ENCODE measurements at places on chromosomes 1 and 21. TPM values are rescaled to one million over a fixed set of nuclear protein-coding genes. Genes with fewer than 3 reads are reported as not detected.

DNA sequence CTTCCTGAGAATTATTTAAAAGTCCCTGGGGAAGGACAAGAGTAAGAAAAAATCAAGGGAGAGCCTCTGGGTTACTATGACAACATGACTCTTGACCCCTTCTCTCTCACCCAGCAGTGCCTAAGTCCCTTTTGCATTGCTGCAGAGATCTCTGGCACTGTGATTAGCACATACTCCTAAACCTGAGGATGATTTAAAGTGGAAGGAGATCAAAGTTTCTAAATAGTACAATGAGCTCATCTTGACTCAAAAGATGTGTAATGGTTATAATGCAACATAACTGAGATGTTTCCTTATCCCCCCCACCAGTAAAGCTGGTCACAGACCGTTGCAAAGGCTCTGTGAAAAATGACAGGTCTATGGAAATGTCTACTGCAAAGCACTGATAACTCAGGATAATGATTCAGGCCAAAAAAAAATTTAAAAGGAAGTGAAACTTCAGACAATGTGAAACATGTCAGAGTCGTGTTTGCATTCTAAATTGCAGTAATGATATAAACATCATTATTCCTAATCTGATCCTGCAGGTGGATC, 519.2 kb downstream of the KIF26B start:
- DNase-seq: no peak

The TMEM200B gene
- total RNA-seq: not detected

The RNU5D-1 gene
- total RNA-seq: not detected

GRCh38 chr1:903721-904271, 19.9 kb upstream of the SAMD11 start:
- DNase-seq: peak; percentile 17

The KCNJ9 gene
- total RNA-seq: not detected

The RGSL1 gene
- total RNA-seq: not detected

The ASCL5 gene
- not detected for total RNA-seq

DNA sequence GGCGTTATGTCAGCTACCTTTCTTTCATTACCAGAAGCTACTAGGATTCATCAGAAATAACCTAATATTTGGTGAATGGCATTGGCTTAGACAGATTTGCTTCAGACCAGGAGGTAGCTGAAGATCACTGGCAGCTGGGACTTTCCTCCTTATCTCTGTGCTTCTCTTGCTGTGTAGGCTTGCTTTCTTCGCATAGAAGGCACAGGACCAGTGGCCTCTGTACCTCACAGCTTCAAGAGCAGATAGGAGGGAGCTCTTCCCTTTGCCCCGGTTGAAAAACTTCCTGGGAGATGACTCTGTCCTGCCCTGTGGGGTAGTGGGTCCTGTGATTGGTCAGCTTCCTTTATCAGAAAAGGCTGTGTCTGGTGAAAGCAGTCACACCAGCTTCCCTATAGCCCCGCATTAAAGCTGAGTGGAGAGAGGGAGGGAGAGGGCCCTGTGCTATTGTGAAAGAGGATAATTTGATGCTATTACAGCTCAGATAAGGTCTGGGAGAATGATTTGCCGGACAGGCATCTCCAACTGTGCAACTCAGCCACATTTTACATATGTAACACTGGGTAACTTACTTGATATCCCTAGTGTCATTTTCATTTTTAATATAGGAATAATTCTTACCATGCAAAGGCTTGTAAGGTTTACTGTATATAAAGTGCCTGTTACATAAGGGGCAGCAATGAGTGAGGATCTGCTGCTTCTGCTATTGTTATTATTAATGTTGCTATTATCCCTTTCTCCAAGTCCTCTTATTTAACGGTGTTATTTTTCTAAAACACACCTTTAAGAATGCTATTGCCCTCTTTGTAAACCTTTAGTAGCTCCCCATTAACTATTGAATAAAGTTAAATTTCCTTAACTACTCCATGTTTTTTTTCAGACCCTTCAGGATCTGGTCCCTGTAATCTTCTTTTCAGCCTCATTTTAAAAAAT, 31.6 kb downstream of the OSBPL9 start:
- no peak for DNase-seq

DNA sequence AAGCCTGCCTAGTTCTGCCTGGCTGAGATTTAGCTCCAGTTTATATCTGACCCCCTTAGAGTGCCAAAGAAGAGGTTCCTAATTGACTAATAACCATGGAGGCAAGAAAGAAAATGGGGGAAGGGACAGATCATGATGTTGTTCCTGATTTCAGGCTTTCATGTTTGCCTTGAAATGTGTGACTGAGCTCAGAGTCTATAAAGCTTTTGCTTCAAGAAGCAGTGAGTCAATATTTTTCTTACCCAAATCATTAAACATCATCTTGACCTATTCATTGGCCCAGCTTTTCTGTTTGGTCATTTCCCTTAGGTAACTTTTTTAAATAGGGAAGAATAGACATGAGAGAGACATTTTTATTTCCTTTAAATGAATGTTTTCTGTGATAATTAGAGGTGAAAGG, 55.9 kb downstream of the HHAT start:
- no peak for DNase-seq

The LRRN2 gene
- 0.25 TPM for total RNA-seq

DNA sequence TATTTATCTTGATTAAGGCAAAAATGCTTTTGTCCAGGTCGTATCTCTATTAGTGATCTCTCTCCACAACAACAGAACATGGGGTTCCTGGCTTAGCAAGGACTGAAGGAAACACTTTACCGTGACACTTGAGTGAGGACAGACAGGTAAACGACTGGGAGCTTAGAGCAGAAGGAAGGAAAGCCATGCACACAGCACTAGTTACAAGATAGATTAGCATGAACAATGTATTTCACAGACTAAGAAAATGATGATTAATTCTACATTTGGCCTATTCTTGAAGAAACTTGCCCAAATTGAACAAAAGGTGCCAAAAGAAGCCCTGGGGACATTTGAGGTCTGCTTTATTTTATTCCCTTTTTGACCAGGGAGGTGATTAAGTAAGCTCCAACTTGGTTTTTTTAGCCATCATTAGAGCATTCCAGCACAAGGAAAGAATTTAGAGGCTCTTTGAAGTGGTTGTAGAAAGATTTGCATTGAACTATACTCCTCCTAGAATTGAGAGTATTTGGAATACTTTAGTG, 248.5 kb downstream of the USP25 start:
- DNase-seq: no peak

DNA sequence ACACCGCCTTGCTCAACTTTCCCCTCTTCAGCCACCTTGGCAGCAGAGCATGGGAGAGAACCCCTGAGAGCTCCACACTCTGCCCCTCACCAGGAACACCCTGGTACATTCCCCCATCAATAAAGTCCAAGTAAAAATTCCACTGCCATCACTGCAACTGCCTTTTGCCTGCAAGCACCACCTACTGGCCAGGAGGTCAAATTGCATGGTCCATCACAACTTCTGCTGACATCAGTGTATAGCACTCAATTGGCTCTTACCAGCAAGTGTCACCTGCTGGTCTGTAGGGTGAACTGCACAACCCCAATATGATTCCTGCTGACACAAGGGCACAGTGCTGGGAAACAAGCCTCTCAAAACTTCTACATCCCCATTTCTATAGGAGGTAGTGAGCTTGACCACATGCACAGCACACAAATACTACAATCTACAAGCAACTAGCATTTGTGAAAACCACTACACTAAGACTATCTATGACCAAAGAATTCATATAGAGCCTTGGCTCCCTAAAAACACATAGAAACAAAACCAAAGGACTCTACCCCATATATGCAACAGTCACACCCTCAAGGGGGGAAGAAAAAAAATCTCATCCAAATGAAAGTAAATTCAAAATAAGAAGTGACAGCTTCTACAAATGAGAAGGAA, 69.2 kb downstream of the FASLG start:
- DNase-seq: peak; percentile 59

The TRIM46 gene
- 18.3 TPM for total RNA-seq

DNA sequence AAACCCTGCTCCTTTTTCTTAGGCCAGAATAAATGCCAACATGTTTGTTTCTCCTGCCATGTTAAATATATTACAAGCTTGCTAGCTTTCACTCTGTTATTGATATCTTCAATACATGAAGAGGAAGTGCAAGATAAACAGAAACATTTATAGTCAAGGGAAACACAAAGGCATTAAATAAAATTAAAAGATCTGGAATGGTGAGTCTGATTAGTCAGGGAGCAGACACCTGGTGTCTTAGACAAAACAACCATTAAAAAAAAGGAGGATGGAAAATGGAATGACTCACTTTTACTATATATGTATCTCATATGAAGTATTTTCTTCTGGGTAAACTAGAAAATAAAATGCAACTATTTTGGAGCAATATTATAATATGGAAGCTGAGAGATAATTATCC, 123.3 kb downstream of the SMYD3 start:
- no peak for DNase-seq

The NPPB gene
- total RNA-seq: not detected

The CFH gene
- 23.6 TPM for total RNA-seq

The FNBP1L gene
- 0.15 TPM for total RNA-seq

GRCh38 chr21:20882462-20883407, 115.5 kb upstream of the NCAM2 start:
- DNase-seq: no peak

- DNase-seq: no peak
These were observed 27.1 kb upstream of the HAO2 start for GRCh38 chr1:119341372-119341947.

GRCh38 chr1:215744419-215744818, 177.3 kb downstream of the KCTD3 start:
- DNase-seq: no peak

The ATP1A4 gene
- not detected for total RNA-seq

DNA sequence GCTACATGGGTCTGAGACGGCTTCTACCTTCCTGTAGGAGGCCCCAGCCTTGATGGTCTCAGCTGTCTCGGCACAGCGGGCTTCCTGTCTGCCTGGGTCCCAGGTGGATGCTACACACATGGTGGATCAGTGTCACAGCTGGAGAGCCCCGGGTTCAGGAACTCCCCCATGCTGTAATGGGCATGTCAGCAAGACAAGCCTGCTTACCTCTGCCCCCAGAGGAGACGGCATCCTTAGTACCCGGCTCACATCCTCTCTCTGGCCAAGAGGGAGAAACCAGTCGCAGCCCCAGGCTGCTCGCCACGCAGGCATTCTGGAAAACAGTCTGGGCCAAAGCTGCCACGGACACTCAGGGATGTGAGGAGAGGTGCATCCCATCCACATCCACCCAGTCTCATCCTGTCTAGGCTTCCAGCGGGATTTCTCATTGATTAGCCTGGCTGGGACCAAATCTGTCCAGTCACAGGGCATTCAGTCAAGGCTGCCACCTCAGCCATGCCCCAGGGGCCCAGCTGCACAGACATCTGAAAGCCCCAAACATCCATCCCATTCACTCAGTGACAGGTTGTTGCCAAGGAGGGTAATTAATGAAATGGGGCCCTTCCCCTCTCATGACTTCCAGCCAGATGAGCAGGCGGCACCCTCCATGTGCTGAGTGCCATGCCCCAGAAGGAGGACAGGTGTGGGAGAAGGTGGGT, 10.5 kb downstream of the SNAP47 start:
- no peak for DNase-seq

DNA sequence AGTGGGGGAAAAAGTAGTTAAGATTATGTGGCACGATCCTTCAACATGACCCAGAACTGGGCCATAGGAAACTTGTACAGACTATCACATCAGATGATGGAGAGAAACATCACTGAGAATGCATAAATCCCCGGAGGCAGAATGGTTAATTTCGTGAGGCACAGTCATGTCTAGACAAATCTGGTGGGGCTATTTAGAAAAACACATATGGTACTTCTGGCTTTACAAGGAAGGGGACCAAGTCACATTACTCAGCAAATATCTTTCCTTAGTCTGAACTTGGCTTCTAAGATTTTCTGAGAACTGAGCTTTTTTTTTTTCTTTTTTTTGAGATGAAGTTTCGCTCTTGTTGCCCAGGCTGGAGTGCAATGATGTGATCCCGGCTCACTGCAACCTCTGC, 9.2 kb upstream of the UQCRHL start:
- no peak for DNase-seq

DNA sequence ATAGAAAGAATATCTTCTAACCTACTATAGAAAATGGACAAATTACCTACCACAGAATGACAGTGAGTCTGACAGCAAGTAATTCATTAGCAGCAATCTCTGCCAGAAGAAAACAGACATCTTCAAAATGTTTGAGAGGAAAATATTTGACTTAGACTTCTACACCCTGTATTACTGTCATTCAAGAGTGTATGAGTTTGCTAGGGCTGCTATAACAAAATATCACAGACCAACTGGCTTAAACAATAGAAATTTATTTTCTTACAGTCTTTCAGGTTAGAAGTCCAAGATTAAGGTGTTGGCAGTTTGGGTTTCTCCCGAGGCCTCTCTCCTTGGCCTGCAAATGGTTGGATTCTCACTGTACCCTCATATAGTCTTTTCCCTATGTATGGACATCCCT, 52.9 kb upstream of the FGGY start:
- no peak for DNase-seq

GRCh38 chr1:59597420-59598119, 217.2 kb upstream of the HOOK1 start:
- DNase-seq: no peak

DNA sequence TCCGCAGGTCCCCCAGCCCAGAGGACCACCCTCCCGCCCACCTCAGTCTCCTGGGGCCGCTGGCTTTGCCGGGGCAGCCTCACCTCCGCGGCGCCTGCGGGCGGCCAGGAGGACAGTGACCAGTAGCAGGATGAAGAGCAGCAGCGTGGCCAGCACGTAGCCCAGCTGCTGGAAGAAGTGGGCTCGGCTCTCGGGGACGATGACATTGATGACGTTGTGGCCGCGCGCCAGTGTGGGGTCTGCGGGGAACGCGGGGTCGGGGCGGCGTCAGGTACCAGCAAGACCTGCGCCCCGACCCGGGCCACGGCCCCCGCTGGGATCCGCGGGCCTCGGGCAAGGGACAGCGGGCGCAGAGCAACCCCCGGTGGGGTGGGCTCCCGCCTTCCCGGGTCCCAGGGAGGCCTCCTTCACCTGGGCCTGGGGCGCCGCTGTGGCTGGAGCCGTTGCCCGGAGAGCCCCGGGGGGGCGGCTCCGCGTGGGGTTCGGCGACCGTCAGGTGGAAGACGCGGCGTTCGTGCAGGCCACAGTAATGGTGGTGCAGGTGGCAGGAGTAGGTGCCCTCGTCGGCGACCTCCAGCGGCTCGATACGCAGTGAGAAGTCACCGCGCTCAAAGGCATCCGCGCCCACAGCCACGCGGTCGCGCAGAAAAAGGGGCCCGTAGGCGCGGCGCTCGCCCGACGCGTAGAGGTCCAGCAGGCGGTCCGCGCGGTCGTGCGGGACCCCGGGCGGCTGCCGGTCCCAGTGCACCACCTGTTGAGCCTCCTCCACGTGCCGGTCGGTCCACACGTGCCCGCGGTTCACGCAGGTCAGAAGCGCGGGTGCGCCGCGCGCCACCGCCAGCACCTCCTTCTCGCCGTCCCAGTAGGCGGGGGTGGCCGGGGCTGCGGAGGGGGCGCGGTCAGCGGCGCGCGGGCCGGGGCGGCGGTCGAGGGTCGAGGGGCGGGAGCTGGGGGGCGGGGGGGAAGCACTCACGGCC, 3.8 kb downstream of the MXRA8 start:
- DNase-seq: no peak

The GPA33 gene
- 0.71 TPM for total RNA-seq
